ENCODE measurements at places on chromosomes 5 and 9.

DNA sequence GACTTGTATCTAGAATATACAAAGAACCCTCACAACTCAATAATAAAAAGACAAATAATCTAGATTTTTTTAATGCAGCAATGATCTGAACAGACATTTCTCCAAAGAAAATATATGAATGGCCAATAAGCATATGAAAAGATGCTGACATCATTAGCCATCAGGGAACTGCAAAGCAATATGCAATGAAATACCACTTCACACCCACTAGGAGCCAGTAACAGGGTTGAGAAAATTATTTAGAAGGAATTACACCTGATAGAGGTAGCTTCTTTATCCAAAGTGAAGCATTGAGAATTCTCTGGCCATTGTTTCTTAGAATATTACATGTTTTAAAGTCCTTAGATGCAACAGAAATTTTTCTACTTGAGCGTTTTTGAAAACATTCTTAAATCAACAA lies 316.9 kb downstream of the KCNN2 start:
- DNase-seq: no peak

- no peak for DNase-seq
Measured at GRCh38 chr9:31674264-31674663, 710.2 kb upstream of the ACO1 start.

GRCh38 chr5:61790678-61791077 lies 458.6 kb downstream of the ZSWIM6 start:
- no peak for DNase-seq

GRCh38 chr5:138632900-138633489 lies 57.8 kb upstream of the HSPA9 start:
- DNase-seq: no peak

- DNase-seq: no peak
Measured at GRCh38 chr5:140111859-140112551, 1.9 kb upstream of the PURA start.

GRCh38 chr5:17829456-17829855 lies 195.2 kb downstream of the TAF11L14 start:
- DNase-seq: no peak

- no peak for DNase-seq
Measured at GRCh38 chr9:98432134-98432533, 176.7 kb upstream of the TBC1D2 start.

DNA sequence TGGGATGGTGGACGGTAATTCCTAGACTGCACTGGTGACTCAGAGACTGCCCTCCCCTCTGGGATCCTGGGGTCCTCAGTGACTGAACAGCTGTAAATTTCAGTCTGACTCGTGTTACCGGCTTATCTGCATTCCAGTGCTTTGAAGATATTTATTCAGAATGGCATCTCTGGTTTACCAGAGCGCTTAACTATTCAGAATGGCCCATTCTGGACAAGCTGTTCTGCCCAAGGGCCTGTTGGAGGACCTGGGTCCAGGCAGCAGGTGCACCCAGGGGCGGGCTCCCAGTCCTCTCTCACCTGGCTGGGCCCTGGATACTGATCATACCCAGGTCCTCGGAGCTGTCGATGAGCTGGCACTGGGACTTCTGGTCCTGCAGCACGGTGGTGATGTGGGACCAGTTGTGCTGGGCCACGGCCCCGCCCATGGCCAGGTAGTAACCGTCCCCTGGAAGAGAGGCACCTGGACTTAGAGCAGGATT lies 48.0 kb downstream of the SARDH start:
- DNase-seq: no peak

- no peak for DNase-seq
Measured at GRCh38 chr9:107127608-107128007, 155.5 kb upstream of the RAD23B start.

GRCh38 chr5:24789611-24790351 lies 145.0 kb upstream of the CDH10 start:
- DNase-seq: no peak

Measured in effector memory CD4-positive, alpha-beta T cell (primary cell).